NCI-H1694 (cell line): ENCODE measurements at places on chromosomes 13 and 19.
A peak's percentile ranks its signal among the peaks of the same experiment; 100 is the strongest.

- no peak for DNase-seq
These were observed 66.8 kb downstream of the KCTD15 start for GRCh38 chr19:33863436-33863835.

DNA sequence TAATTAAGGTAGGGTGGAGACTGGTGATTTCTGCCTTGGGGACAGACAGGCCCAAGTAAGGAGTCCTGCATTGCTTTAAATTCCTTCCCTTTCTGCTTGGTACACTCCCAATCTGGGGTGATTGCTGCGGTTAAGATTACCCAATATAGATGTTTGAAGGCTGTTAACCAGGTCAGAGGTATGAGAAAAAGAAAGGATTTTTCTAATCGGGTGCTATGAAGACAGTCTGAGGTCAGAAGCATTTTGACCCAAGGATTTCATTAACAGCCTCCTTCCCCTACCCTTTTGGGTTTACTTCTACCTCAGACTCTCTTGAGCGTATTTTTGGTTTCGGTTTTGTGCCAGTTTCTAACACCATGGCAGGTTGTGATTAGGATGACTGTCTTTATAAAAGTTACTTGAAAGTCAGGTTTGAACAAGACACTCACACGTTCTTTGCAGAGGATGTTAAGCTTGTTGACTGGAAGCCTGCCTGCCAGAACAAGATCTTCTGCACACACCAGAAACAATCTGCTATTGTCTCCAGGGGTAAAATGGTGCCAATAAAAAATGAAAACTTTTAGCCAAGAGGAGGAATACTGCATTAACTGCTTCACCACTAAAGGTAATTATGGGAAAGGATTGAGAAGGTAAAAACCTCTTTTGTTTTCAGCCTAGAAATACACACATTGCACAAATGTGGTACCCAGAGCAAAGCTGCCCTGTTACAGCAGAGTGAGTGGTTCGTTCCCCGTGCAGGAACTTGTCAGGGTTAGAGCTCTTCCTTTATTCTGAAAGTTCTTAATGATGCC lies 108.8 kb downstream of the NDFIP2 start:
- DNase-seq: no peak

DNA sequence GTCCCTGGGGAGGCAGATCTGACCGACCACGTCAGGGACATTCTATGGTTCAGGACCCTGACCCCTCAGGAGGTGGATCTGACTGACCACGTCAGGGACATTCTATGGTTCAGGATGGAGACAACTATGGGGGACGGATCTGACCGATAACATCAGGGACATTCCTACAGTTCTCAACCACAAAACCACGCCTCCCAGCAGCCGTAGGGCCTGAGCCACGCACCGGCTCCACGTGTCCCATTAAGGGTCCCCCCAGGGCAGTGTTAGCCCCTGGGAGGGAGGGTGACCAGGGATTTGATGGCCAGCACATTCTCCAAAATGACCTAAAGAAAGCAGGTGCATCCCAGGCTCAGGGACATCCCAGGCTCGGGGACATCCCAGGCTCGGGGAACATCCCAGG lies 49.0 kb upstream of the C13orf46 start:
- DNase-seq: no peak

GRCh38 chr13:86476656-86477055 lies 677.4 kb upstream of the SLITRK6 start:
- no peak for DNase-seq

GRCh38 chr19:55586976-55587668 lies 6.5 kb upstream of the ZNF579 start:
- peak; percentile 89 for DNase-seq

DNA sequence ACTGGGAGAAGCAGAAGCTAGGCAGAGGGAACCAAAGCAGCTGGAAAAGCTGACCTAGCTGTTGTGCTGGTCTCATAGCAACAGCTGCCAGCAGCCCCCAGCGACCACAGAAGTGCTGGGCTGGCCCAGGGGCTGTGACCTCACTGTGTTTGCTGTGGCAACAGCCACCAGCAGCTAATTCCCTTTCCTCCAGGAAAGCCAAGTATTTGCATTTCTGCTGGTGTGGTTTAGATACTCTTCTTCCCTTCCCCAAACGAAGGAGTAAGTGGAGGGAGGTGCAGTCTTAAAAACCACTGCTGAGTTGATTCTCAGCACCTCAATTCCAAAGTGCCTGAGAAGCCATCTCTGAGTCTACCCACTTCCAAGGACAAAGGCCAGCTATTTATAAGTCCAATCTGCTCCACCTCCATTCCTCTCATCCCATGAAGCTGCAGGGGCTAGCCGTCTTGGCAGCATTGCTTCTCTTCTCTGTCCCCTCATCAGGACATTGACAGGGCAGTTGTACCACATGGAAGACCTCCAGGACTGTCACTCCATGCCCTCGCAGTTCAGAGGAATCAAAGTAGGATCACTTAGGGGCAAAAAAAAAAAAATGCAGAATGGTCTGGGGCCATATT lies 11.5 kb upstream of the CCDC97 start:
- no peak for DNase-seq

DNA sequence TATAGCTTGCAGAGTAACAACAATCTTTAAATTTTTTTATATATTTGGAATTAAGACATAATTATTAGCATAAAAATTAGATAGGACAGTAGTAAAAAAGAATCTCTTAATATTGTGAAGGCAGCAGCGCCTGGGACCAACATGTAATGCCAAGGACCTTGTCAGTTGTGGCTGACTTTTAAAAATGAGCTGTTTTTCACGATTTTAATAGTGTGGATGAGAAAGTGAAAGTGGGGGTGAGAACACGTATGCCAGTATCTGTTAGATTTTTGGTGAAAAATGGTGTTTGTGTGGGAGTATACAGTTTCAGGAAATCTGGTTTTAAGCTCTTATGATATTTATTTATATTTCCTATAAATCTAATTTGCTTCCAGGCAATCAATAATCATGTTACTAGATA lies 125.2 kb downstream of the LMO7 start:
- DNase-seq: no peak

DNA sequence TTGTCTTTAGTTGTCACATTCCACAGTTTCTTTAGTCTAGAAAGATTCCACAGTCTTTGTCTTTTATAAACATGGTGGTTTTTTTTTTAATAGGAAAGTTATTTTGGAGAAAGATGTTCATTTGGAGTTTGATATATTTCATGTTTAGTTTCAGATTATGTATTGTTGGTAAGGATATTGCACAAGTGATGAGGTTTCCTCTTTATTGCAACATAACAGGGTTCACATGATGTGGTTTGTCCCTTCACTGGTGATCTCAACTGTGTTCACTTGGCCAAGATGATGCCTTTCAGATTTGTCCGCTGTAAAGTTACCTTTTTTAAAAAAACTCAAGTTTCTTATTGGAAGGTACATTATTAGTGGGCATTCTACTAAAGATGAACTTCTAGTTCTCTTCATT lies 3.2 kb downstream of the ZNF230 start:
- no peak for DNase-seq

GRCh38 chr13:98803111-98803561 lies 50.7 kb upstream of the SLC15A1 start:
- DNase-seq: no peak

DNA sequence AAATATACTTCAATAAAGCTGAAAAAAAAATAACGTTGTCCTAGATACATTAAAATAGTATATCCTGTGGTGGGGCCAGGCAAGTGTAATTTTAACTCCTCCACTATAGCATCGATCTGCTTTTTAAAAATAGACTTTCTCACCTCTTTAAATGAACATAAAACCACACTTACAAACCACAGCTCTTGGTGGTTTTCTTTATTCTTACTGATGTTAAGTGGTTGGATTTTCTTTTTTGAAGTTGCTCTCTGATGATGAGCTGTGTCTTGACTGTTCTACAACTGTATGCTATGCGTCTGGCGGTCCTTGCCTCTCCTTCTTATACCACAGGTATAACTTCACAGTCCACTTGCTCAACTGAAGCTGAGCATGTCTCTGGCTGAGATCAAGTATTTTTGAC lies 721.5 kb upstream of the KLHL1 start:
- DNase-seq: no peak

GRCh38 chr13:51221108-51221507 lies 1.1 kb upstream of the FAM124A start:
- no peak for DNase-seq

- DNase-seq: no peak
These were observed 78.3 kb downstream of the IER2 start for GRCh38 chr19:13228561-13228960.

DNA sequence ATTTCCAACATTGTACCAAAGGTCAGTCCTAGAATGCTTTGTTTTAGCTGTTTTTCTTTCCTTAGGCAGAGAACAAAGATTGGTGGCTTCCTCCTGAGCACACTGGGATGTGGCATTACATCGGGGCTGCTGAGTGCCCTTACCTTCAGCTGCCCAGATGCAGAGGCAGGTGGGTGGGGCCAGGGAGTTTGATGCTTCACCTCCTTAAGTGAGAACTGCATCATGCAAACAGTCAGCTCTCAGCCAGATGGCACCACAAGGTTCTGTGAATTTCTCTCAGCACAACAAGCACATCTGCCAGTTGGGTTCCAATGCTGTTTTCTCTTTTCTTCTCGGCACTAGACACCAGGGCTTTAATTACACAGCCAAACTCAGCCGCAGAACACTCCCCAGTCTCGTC lies 87.4 kb upstream of the UBL3 start:
- DNase-seq: peak; percentile 80

GRCh38 chr19:19371059-19371458 lies 34.4 kb upstream of the GATAD2A start:
- DNase-seq: no peak

- no peak for DNase-seq
These were observed 109.3 kb downstream of the COL4A2 start for GRCh38 chr13:110416131-110417025.
